NCI-H2171 treated with DMSO at 0.1 percent for 48 hours (cell line): ENCODE measurements at places on chromosomes 6 and 20.
A peak's percentile ranks its signal among the peaks of the same experiment; 100 is the strongest.

GRCh38 chr20:60024801-60025200 lies 66.6 kb downstream of the CDH26 start:
- DNase-seq: no peak

DNA sequence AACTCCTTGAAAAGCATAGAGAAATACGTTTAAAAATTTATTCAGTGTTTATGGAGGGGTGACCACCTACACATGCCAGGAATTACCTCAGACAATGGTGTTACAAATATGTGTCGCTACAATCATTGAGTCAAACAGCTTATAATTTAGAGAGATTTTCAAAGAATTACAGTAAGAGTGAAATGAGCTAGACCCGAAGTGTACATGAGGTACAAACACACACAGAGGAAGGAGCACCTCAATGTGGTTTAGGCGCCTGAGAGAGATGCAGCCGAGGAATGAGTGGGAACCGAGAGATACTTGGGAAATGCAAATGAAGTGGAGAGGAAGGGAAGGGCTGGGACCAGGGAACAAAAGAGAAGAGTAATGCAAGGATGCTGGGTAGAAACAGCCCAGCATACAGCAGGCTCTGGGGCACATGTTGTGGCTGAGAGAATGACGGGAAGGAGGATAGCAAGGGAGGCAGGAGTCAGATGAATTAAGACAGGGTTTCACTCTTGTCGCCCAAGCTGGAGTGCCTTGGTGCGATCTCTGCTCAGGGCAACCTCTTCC lies 15.5 kb downstream of the EEF1E1 start:
- DNase-seq: no peak

DNA sequence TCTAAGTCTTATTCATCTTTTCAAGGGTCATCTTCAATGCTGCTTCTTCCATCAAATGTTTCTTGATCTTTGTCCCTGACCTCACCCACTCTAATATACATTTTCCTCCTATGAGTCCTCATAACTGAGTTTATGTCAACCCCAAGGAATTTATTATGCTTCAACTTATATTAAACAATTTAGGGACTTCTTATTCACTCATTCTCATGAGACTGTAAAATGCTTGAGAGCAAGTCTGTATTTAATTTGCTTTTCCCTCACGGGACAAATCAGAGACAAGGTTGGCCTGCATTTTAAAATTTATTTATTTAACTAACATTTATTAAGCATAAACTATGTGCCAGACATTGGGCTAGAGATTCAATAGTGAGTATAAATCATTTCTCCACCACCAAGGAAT lies 312.0 kb upstream of the NT5E start:
- no peak for DNase-seq

GRCh38 chr6:75430631-75431325 lies 62.8 kb downstream of the FILIP1 start:
- DNase-seq: no peak

- DNase-seq: peak; percentile 11
Observed at GRCh38 chr20:18256440-18257090, 31.8 kb upstream of the ZNF133 start.

DNA sequence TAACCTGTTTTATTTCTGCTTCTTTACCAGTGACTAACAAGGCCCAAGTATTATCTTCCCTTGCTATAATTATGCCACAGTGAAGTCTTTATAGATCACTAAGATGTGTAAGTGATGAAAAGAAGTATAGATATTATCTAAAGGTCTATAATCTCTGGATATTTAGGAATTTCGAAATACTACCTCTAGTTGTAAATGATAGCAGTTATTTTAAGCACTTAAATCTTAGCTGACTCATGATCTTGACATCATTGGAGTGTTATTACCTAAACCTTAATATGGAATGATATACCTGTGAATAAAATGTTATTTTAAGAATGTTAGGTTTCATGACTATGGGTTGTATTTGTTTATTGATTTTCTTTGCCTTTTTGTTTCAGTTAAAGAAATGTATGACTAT lies 31.5 kb downstream of the CDC40 start:
- DNase-seq: no peak

- DNase-seq: no peak
Observed at GRCh38 chr6:99416226-99416625, 8.9 kb downstream of the PNISR start.

- no peak for DNase-seq
Observed at GRCh38 chr6:135624402-135625295, 127.1 kb upstream of the AHI1 start.

GRCh38 chr6:34390531-34391472 lies 1.7 kb downstream of the NUDT3 start:
- DNase-seq: peak; percentile 70

DNA sequence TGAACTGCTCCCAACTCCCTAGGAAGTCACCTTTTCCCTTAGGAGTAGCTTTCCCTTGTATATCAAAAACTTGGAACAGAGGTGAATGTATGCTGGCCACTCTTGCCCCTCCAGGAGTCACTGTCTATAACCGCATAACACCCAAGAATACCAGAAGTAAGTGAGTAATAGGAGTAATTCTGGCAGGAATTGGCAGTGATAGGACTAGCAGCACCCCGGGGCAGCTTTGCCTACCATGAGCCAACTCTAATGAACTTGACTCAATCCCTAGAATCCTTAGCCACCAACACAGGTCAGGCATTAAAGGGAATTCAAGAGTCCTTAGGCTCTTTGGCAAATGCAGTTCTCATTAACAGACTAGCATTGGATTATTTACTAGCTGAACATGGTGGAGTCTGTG lies 28.8 kb upstream of the CD164 start:
- DNase-seq: no peak

DNA sequence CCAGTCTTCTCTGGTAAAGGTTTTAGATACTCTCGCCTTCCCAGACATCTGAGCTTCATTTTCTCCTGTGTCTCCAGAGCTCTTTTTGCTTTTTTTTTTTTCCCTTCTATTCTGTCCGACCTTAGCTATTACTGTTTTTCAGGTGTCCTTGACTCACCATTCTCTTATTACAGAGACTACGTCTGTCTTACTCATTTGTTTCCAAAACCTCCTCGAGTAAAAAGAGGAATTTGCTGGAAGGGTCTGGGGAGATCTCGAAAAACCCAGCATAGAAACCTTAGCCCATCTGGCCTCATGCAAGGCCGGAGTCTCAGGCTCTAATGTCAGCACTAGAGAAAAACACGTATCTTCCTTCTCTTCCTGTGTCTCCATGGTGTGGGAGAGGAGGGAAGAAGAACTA lies 109.2 kb upstream of the CARMIL1 start:
- DNase-seq: no peak

DNA sequence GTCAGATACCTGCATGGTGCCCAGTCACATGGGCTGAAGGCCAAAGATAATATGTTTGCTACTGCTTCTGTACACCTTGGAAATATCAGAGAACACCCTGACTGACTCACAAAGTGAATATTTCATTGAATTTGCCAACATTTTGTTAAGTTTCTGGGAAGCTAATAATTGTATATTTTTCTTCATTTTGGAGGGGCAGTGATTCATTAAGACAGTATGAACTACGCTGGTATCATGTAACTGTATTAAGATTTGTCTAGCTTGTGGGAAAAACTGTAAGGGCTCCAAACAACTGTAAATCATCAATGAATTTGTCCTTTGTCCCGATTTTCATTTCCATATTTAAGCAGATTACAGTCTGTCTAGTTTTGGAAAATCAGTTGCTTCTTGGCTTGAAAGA lies 102.3 kb upstream of the CCN2 start:
- no peak for DNase-seq

- no peak for DNase-seq
Observed at GRCh38 chr6:156954816-156955215, 177.6 kb downstream of the ARID1B start.
